GM04504 (cell line): ENCODE measurements at places on chromosomes 6 and 20.

DNA sequence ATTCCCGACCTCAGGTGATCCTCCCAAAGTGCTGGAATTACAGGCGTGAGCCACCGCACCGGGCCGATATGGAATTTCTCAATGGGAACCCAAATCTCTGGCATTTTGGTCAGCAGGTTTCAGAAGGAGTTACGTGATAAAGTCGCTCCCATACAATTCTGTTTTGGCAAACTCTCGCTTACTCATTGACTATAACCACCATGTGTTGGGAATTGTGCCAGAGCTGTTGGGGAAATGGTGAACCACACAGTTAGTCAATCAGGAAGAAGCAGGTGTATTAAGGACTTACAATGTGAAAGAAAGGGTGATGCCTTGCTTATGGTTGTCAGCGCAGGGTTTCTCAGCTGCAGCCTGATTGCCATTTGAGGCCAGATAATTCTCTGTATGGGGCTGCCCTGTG, 410.5 kb downstream of the QKI start:
- DNase-seq: no peak

- no peak for DNase-seq
Measured at GRCh38 chr20:56865055-56865454, 235.9 kb downstream of the TFAP2C start.

DNA sequence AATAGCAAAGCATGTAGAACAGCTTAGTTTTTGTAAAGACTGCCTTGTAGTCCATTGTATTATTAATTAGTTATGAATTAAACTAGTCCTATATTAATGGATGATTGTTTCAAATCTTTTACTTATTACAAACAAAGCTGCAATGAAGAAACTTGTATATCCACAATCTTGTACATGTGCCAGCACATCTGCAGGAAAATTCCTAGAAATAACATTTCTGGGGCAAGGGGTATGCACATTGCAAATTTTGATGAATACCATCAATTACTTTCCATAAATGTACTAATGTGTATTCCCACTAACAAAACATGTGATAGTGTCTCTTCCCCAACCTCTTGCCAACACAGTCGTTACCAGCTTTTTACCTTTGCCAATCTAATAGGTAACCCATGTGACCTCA, 73.6 kb upstream of the AKAP12 start:
- no peak for DNase-seq

GRCh38 chr6:104705095-104705707, 154.5 kb downstream of the HACE1 start:
- DNase-seq: no peak

- DNase-seq: no peak
Measured at GRCh38 chr6:35745509-35745908, 8.7 kb downstream of the ARMC12 start.

- no peak for DNase-seq
Measured at GRCh38 chr6:32980488-32981038, 12.2 kb downstream of the BRD2 start.

- no peak for DNase-seq
Measured at GRCh38 chr6:38012573-38012972, 193.0 kb downstream of the ZFAND3 start.

DNA sequence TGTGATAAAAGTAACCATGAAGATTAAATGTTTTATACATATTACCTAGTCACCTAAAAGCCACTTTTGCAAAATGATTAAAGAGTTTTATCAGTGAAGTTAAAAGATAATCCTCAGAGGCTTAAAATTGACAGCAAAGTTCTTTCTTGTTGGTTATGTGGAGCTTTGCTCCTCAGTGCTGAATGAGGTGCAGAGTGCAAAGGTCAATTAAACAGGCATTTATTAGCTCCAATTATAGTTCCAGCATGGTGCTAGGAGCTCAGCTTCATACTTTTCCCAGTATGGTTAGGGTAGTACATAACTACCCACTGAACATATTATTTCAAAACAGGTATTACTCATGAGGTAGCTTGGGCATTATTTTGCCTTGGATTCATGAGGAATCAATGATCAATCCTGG, 414.0 kb upstream of the RUNX2 start:
- no peak for DNase-seq

DNA sequence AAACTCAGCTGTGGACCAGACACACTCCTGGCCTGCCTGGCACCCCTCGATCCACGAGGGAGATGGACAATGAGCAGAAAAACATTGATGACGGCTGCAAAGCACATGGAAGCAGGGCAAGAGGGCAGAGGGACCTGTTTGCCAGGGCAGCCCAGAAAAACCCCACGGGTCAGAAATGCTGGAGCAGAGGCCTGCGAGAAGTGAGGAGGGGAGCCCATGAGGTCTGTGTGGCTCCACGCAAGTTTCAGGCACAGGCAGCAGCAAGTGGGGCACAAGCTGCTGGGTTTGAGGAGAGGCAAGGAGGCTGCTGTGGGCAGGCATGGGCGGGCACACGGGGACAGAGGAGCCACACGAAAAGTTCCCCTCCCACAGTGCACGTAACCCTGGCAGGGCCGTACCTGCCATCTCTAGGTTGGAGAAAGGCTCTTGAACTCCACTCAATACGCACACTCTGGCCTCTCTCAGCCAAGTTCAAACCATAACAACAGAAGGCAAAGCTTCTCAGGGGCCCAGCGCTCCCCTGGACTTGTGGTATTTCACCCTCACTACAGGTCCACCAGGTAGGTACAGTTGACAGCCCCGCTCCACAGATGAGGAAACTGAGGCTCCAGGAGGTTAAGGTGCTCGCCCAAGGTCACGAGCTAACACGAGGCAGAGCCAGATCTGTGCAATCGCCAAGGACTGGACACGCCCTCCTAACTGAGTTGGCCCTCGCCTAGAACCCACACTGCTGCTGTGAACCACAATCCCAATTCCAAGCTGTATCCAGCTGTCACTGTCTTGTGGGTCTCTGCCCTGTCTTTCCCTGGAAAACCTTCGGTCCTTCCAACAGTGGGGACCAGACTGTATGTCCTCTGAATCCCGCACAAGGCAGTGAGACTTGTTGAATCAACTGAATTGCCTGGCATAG, 108.2 kb downstream of the NOL4L start:
- DNase-seq: no peak

DNA sequence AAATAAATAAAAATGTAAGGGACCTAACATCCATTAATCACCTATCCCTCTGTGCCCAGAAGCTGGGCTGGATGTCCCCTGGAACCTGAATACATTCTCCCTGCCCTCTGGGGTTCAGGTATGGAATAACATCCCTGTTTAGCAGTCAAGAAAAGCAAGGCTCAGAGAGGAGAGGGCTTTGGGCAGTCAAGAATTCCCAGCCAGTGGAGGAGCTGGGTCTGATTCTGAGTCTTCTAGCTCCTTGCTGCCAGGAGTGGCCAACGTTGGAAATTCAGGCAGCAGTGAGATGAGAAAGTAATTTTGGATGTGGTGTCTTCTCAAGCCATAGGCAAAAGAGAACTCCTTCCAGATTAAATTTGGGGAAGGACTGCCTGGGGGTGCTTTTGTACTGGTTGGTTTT, 42.6 kb upstream of the ZNFX1 start:
- DNase-seq: no peak

- DNase-seq: no peak
Measured at GRCh38 chr20:38169636-38170193, 4.6 kb upstream of the TGM2 start.

GRCh38 chr6:87699576-87699975, 2.5 kb downstream of the AKIRIN2 start:
- DNase-seq: no peak

GRCh38 chr20:41621421-41621820, 3.2 kb upstream of the CHD6 start:
- no peak for DNase-seq

- DNase-seq: no peak
Measured at GRCh38 chr6:45555981-45556771, 178.4 kb upstream of the SUPT3H start.

GRCh38 chr6:144478483-144478882, 193.3 kb downstream of the UTRN start:
- no peak for DNase-seq

GRCh38 chr6:72720464-72720863, 98.6 kb downstream of the KCNQ5 start:
- DNase-seq: no peak

- no peak for DNase-seq
Measured at GRCh38 chr20:14343491-14344065, 6.2 kb upstream of the FLRT3 start.

DNA sequence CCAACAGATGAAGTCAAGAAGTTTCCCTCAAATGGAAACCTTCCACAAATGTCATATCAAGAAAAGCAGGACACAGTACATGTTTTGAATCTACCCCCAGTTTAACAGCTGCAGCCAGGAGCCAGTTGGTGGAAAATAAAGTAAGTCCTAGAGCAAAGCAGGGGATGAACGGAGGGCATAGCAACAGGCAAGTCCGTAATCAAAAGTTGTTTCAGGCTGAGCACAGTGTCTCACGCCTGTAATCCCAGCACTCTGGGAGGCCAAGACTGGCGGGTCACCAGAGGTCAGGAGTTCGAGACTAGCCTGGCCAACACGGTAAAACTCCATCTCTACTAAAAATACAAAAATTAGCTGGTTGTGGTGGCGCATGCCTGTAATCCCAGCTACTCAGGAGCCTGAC, 2.4 kb upstream of the SALL4 start:
- DNase-seq: no peak

GRCh38 chr20:45235995-45236394, 14.8 kb downstream of the SEMG2 start:
- no peak for DNase-seq

- no peak for DNase-seq
Measured at GRCh38 chr20:45055056-45055455, 45.9 kb downstream of the KCNS1 start.

DNA sequence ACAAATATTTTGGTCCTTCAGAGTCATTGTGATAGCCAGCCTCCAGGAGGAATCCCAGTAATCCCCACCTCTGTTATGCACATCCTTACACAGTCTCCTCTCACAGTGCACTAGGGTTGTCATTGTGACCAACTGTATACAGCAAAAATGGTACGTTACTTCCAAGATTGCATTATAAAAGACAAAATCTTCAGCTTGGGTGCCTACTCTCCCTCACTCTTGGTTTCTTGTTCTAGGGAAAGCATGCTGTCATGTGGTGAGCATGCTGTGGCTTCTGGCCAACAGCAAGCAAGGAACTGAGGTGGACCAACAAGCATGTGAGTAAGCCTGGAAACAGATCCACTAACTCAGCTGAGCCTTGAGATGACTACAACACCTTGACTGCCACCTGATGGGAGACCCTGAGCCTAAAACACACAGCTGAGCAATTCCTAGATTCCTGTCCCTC, 130.1 kb upstream of the DST start:
- DNase-seq: peak; percentile 58

DNA sequence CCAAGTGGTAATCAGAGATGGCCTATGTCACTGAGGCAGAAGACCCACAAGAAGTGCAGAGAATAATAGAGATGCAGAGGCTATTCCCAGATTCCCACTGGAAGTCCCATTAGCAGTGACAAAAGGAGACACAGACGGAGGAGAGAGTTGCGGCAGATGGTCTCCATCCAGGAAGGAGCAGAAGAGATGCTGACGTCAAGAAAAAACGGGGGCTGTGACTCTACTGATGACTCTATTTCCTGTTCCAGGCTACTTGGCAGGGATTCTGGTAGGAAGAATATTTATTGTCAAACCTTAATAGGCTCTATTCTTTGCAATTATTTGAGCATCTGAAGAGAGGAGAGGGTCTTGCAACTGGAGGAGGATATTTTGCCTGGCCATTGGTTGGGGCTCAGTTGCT, 246.0 kb upstream of the ECI2 start:
- DNase-seq: no peak

- DNase-seq: no peak
Measured at GRCh38 chr6:139834232-139834631, 459.8 kb upstream of the CITED2 start.

DNA sequence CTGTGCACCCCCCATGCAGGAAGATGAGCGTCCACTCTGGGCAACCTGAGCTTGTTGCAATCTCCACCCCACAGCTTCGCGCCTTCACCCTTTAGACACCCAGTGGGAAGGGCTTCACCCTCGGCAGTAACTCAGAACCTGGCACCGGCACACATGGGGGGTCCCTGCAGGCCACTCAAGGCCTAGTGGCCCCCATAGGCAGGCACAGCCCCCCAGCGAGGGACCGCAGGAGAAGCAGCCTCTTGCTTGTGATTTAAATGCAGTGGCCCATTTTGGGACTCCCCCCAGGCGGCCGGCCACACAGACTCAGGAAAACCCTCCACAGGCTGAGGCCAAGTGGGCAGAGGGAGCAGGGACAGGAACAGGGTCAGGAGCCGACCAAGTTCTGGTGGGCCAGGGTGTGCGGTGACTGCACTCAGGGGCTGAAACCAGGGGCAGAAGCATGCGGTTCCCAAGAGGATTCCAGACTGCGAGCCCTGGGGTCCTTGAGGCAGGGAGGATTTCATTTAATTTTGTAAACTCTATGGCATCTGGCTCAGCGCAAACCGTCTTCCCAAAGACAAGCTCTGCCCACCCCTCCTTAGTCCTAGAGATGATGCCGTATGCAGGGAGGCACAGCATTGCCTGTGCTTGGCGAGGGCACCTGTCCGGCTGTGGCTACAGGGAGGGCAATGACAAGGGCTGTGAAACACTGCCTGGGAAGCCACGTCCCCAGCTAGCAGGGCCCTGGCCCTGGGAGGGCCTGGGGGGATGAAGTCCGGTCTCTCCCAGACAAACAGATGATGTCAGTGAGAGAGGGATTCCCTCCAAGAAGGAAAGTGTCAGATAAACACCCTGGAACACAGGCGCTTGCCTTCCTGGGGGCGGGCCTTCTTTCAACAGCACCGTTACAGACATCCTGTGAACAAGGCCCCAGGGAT, 52.9 kb upstream of the GPR31 start:
- no peak for DNase-seq

DNA sequence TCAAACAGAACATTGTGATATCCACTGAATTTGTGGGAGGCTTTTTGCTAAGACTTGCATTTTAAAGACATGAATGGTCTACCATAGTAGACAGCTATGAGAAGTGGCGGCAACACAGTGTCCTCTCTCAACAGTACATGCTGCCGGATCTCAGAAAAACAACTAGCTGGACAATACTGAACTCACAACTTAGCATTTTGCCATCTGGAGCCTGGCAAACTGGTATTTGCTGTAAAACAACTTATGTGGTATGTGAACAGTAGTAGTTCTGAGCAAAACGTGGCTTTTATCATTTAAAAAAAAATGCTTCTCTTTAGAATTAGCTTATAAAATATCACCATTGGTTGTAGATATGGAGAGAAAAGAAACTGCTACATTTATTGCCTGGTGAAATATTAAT, 3.3 kb upstream of the PXDC1 start:
- DNase-seq: no peak

GRCh38 chr6:77511860-77512259, 48.6 kb upstream of the HTR1B start:
- DNase-seq: no peak

- no peak for DNase-seq
Measured at GRCh38 chr20:56952258-56953047, 314.0 kb downstream of the BMP7 start.

DNA sequence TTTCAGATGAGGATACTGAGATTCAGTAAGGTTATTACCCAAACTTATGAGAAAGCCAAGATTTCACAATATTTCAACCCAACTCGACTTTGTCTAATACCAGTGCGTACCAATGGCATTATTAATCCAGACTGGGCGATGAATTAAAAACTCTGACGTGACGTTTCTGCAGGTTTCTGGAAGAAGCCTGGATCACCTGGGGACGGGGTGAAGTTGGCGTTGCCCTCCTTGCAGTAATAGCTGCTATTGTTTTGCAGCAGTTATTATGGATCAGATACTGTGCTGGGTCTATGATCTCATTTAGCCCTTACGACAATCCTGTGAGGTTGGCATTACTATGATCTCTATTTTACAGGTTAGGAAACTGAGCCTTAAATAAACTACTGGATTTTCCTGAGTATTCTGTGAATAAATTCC, 569 bp upstream of the CDC5L start:
- DNase-seq: no peak
